Karpas-422 (cell line): ENCODE measurements at places on chromosomes 12 and 14.
A peak's percentile ranks its signal among the peaks of the same experiment; 100 is the strongest.

DNA sequence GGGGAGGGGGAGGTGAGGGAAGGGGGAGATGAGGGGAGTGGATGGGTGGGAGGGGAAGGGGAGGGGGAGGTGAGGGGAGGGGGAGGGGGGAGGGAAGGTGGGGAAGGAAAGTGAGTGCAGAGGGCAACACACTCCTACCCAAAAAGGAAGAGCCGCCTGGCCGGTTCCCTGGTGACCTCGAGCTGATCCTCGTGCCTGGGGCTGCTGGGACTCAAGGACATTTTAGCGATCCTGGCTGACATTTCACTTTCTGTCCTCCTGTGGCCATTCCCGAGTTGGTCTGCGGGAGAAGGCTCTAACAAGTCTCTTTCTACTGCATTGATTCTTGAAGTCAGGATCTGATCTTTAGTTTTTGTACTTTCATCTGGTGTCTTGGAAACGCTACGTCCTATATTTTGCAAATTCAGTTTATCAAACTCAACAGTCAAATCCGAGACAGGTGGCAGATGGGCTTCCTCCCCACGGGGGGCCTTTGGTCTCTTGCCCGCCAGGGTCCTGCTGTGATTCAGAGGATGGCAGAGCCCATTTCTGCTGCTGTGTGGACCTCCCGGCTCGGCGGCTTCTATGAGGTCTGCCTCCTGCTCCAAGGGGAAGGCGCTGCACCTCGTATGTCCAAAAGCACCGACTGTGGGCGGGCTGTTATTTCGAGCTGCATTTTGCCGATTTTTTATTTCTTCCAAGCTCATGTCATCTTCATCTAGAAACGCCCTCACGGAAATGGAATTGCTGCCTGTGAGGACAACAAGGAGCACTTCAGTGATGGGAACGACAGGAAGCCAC lies 19.1 kb downstream of the PGAM5 start:
- no peak for DNase-seq

DNA sequence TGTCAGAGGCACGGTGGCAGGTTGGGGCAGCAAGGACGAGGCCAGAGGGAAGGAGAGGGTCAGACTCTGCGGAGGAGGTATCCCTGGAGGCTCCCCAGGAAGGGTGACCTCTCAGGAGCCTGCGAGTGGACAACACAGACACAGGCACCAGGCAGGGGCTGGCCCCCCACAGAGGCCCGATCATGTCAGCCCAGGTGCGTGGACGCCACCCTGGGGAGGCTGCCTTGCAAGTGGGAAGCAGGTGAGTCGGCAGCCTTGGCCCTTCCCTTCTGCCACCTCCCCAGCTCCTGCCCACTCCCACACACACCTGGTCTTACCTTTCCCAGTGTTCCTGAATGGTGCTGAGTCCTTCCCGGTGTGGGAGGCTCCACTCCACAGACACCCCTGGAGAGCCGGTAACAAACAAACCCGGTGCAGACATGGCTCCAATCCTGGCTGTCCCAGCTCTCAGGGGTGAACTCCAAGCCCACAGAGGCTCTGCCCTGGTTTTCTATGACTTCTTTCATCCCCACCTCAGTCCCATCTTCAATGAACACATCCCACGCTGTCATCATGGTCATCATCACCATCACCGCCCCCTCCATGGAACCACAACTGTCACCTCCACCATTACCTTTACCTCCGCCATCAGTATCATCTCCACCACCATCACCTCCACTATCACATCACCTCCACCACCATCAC lies 5.2 kb downstream of the ZBTB42 start:
- peak; percentile 60 for DNase-seq

DNA sequence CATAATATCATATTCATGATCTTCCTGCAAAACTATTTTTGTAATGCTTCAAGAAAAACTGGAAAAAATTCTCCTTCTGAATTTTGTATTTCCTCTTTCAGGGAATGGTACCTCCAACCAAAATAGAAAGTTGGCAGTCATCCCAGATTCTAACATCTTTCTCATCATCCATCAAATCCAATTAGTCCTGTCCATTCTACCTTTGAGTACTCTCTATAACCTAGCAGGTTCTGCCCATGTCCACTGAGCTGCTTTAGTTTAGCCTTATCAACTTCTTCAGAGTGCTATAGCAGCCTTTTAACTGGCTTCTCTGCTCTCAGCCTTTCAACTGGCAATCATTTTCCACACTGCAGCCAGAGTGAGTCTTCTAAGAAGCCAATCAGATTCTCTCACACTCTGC lies 236.2 kb downstream of the AKAP6 start:
- DNase-seq, result no peak

- no peak for DNase-seq
Observed at GRCh38 chr14:19917955-19918518, 2.4 kb upstream of the OR4K5 start.

DNA sequence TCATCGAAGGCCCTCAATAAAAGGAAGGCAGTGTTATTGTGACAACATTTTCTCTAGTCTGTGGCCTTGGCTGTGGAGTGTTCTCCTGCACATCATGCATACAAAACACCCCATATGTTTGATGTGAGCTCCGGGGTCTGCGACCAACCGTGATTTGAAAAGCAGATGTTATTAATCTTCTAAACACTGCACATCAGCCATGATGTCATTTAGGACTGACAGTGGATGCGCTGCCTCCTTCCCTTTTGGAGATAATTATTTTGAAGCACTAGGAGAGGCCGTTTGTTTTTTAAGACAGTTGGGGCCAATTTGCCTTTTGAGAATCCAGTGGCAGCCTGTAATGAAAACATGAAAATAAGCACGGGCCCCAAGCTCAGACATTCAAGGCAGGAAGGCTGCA lies 1041.6 kb downstream of the BCL11B start:
- DNase-seq, result no peak

DNA sequence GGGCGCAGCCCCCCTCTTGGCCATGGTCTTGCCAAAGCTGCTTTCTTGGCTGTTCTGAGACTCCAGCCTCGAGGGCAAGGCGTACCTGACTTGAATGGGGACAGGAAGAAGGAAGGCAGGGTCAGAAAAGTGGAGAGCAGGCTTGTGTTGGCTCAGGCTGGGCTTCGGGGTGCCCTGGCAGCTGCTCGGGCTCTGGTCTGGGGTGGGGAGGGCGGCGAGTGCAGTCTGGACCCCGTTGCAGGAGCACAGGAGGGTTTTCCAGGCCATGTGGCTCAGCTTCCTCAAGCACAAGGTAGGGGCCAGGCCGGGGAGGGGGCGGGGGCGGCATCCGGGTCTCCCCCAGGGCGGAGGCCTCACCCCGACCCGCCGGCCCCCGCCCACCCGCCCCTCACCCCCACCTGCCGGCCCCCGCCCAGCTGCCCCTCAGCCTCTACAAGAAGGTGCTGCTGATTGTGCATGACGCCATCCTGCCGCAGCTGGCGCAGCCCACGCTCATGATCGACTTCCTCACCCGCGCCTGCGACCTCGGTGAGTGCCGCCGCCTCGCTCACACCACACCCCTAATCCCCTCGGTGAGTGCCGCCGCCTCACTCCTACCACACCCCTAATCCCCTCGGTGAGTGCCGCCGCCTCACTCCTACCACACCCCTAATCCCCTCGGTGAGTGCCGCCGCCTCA lies 4.2 kb downstream of the NOC4L start:
- no peak for DNase-seq

- no peak for DNase-seq
Observed at GRCh38 chr12:55744340-55745030, 1.6 kb downstream of the GDF11 start.

DNA sequence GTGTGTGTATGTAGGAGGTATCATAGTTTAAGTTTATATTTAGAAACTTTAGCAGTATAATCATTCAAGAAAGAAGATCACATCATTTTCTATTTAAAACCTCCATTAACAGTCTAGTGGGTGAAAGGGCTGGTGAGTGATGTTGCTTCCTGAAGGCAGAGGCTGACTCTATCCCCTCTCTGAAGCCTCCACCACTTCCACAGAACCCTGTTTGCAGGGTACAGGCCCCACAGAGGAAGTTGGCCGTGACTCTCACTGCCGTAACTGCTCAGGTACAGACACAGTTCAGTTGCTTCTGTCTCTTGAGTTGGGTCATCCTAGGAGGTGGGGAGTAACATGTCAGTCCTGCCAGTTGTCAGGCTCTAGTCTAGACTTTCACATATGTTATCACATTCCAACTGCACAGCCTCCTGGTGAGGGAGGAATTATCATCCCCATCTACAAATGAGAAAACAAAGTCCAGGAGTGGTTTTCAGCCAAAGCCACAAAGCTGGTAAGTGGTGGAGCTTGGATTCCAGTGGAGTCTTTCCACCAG lies 31.5 kb downstream of the CFL2 start:
- DNase-seq, result no peak

- no peak for DNase-seq
Observed at GRCh38 chr12:25194722-25195055, 271 bp downstream of the DNAI7 start.

GRCh38 chr12:69648476-69648875 lies 37.8 kb upstream of the LRRC10 start:
- no peak for DNase-seq

DNA sequence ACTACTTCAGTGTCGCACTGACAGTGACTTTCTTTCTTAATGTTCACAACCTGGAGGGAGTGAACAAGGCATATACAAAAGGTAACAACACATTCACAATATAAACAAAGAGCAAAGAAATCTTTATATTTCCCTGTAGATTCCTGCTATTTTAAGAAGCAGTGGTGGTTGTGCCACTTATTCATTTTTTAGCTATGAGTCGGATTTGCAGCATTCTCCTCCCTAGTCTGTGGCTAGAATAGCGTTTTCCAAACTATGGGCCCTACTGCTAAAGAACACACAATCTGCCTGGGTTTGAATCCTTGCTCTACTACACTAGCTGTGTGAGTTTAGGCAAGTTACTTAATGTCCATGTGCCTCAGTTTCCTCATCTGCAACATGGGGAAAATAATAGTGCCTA lies 18.6 kb upstream of the MDM1 start:
- no peak for DNase-seq

DNA sequence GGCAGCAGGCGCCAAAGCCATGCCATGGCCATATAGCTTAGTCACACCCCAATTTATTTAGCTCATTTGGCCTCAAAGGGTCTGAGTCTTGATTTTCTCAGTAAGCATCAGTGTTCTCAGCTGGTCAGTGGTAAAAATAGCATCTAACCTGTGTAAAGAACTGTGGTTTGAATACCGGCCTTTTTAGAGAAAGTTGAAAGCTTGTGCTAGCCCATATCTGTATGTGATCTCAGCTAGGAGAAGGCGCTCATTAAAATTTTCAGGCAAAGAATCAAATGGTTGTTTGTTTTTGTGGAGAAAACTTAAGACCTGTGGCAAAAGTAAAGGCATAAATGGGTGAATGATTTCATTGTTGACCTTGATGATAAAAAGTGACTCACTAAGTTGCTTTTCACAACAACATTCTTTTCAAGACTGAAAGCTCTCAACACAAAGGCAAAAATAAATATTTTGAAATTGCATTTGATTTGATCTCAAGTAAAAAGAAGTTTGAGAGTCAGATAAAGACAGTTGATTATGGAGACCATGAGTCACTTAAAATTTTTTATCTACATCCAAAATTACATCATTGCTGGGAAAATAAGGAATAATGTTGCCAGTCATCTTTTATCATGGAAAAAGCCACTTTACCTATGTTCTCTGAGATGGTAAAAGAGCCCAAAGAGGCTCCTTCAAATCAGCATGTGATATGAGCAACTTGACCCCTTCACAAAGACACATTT lies 128.5 kb upstream of the RGS6 start:
- no peak for DNase-seq

GRCh38 chr14:23725980-23726710 lies 90.0 kb downstream of the DHRS2 start:
- no peak for DNase-seq

DNA sequence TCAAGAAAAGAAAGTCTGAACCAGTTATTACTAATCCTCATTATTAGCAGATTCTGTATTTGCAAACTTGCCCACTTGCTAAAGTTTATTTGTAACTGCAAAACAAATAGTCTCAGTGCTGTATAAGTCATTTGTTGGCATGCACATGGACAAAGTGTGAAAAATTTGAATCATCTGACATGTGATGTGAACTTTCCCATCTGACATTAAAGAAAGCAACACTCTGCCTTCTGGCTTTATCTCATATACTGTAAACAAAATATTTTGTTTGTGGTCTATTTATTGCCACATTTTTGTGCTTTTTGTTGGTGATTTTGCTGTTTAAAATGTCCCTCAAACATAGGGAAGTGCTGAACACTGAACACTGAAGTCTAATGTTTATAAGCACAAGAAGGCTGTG lies 513.8 kb downstream of the RPL10L start:
- DNase-seq, result no peak

DNA sequence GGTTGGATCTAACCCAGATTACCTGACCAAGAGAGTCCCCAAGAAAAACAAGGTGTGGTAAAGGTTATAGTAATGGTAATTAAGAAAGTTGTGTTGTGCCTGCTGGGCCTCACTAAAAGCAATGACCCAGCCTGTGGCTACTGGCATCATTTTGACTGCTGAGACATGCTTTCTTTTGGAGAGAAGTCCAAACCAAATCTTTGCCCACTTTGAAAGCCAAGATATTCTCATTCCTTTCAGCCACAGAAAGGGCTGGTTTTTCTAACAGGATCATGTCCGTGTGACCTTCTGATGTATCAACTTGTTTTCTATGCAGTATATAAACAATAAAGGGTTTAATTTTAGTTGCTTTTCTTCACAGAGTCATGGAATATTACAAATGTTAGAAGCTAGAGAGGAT lies 388.6 kb downstream of the RAD51B start:
- no peak for DNase-seq

DNA sequence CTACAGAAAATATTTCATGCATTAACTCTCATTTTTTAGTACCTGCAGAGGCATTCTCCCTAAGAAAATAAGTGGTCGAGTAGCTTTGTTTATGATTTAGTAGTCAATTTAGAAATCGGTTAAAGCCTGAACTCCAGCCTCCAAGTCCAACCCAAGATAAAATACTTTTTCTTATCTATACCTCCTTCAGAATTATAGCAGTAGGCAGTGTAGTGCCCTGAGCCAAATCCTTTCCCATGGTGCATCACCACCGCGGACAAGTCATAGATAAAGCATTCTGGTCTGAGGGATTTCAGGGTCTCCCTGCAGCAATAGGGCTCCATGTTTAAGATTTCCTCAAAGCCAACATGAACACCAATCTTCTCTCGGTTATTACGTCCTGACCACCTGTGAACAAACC lies 30.5 kb downstream of the USP44 start:
- no peak for DNase-seq

- no peak for DNase-seq
Observed at GRCh38 chr12:78028426-78028825, 197.7 kb downstream of the NAV3 start.

DNA sequence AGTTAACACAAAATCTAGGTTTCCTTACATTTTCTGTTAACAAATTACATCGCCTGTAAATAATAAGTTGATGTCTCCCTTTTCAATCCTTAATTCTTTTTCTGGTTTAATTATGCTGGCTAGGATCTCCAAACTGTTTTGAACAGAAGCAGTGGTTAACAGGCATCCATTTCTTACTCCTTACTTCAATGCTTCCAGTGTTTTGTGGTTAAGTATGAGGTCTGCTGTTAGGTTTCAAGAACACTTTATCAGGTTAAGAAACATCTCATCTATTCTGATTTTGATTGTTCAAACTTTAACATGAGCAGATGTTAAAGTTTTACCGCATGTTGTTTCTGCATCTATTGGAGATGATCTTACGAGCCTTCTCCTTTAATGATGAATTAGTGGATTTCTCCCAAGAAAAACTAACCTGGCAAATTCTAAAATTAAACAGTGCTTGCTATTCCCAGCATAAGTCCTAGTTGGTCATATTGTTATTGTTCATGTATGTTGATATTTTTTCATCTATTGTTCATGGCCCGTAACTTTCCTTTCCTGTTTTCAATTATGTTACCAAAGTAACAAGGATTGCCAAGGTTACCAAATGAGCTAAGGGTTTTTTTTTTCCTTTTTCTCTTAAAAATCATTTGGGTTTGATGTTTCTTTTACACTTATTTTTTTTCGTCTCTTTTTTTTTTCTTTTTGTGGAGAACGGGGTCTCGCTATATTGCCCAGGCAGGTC lies 33.4 kb downstream of the POLE start:
- DNase-seq, result no peak
